ENCODE measurements at places on chromosomes 3 and 15. TPM values are rescaled to one million over a fixed set of nuclear protein-coding genes. Genes with fewer than 3 reads are reported as not detected.
A peak's percentile ranks its signal among the peaks of the same experiment; 100 is the strongest.

Gene USP50
- polyA plus RNA-seq = not detected

DNA sequence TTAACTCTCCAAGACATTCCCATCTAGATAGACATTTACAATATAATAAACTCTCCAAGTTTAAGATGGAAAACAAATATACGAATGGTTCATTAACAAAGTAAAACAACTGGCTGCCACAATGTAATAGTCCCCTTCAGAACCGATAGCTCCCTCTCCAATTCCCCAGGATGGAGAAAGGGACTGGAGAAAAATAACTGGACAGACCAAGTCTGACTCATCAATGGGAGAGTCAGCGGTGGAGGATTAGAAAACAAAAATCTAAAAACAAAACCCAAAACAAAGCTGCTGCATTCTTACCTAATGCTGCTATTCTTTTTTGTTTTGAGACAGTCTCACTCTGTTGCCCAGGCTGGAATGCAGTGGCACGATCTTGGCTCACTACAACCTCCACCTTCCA lies 468.1 kb downstream of the SHQ1 start:
- peaks cover 20% of the 10 kb centered on the region for H3K36me3 ChIP-seq
- no peak for DNase-seq
- no peaks in the 10 kb centered on the region for H3K27me3 ChIP-seq
- H3K4me1 ChIP-seq = peaks cover 23% of the 10 kb centered on the region
- H3K27ac ChIP-seq = no peak overlapping the region

- H3K27me3 ChIP-seq = no peaks in the 10 kb centered on the region
- DNase-seq = no peak
- H3K36me3 ChIP-seq = no peaks in the 10 kb centered on the region
- no peak overlapping the region for H3K4me3 ChIP-seq
Observed at GRCh38 chr3:87979527-87979926, 79.3 kb downstream of the CGGBP1 start.

Gene FEZF2
- not detected for polyA plus RNA-seq

Gene NME9
- 0.17 TPM for polyA plus RNA-seq

DNA sequence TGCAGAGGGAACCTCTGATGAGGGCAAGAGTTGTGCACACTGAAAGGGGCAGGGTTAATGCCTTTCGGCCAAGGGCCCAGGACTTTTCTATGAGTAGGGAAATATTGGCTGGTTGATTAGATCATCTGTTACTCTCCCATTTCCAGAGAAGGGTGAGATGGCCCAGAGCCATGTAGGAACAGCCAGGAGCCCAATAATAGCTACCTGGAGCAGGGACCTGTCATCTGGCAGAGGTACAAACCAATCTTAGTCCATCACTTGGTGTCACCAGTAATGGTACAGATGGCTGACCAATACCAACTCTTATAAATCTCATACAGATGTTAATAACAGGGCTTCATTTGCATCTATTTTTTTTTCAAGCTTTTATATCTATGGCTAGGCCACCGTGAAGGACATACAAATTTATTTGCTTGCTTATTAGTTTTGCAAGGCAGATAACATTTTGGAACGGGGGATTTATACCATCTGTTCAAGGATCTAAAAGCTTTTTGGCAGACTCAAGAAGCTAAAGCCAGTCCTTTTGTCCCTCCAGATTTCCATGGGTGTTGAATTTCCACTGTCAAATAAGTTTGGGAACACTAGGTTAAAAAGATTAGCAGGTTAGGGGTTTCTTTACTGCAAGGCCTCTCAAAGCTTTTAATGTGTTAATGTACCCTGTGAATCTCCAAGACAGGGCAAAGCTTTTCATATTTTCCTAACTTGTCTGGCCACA lies 79.3 kb downstream of the TNIK start:
- no peak overlapping the region for H3K27ac ChIP-seq
- H3K4me3 ChIP-seq = no peak overlapping the region
- no peaks in the 10 kb centered on the region for H3K27me3 ChIP-seq
- no peaks in the 10 kb centered on the region for H3K36me3 ChIP-seq
- no peak for DNase-seq

Gene HES1
- 119 TPM for polyA plus RNA-seq

Gene C2CD4A
- not detected for polyA plus RNA-seq

DNA sequence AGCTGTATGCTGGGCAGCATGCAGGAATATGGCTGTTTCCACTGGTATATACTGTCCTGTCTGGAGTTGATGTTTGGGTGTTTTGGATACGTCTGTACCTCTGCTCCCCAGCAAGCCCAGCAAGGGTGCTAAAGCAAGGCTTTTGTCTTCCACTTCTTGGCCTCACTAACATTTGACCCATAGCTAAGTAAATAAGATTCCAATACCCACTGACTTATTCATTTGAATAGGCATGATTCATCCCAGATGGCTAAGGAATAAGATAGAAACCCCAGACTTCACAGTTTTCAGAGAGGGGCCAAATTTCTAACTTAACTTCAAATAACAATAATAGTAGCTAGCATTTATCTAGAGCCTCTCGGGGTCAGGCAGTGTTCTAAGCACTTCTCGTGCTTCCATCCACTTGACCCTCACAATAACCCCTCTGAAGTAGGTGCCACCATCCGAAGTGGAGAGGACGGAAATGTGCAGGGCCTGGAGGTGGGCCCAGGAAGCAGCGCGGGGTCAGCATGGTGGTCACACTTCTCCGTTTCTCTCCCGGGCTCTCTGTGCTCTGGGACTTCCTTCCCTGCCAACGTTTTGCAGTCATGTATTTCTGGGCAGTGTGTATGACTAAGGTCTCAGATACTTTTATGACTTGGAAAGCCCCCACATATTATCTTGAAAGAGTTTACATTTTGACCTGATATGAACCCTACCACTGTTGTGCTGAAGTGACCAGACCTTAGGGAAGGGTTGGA lies 39.3 kb downstream of the LRRK1 start:
- no peak overlapping the region for H3K4me3 ChIP-seq
- H3K27ac ChIP-seq = no peak overlapping the region
- H3K36me3 ChIP-seq = no peaks in the 10 kb centered on the region
- H3K4me1 ChIP-seq = no peaks in the 10 kb centered on the region
- DNase-seq = no peak

- H3K4me1 ChIP-seq = peaks cover 3% of the 10 kb centered on the region
- H3K27me3 ChIP-seq = no peaks in the 10 kb centered on the region
- H3K27ac ChIP-seq = no peak overlapping the region
- no peak overlapping the region for H3K4me3 ChIP-seq
- DNase-seq = no peak
Observed at GRCh38 chr15:72082176-72082575, 35.8 kb downstream of the MYO9A start.

Gene ARRDC4
- polyA plus RNA-seq = 13.1 TPM

Gene SPINT1
- 12.3 TPM for polyA plus RNA-seq

DNA sequence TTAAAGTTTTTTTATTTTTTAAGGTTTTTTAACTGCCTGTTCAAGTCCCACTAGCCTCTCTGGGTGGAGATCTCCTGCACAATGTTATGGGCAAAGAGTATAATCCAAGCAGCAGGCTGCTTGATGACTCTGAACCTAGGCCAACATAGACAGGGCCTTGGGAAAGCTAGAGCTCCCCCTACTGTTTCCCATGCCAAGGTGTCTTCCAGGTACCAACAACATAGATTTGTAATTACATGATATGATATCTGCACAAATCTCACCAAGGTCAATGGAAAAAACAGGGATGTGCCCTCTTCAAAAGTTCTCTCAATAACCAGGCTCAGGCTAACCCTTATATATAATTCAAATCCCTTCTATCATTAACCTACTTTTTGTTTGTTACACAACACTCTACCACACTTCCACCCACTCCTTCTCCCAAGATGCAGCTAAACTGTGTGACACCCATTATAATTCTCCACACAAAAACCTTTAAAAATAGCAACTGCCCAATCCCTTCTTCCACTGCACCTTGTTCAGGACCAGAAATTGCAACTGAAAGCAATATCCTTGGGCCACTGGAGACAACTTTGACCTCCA lies 43.8 kb downstream of the RBM15B start:
- no peak overlapping the region for H3K27ac ChIP-seq
- H3K4me3 ChIP-seq = no peak overlapping the region
- DNase-seq = peak; percentile 54
- H3K27me3 ChIP-seq = no peaks in the 10 kb centered on the region
- no peaks in the 10 kb centered on the region for H3K4me1 ChIP-seq
- H3K36me3 ChIP-seq = peaks cover 60% of the 10 kb centered on the region

Gene ABHD14A
- polyA plus RNA-seq = 28.8 TPM

- H3K4me1 ChIP-seq = no peaks in the 10 kb centered on the region
- no peaks in the 10 kb centered on the region for H3K27me3 ChIP-seq
- DNase-seq = no peak
- no peak overlapping the region for H3K4me3 ChIP-seq
- no peak overlapping the region for H3K27ac ChIP-seq
Observed at GRCh38 chr15:77858792-77859490, 218.6 kb downstream of the TBC1D2B start.

Gene RGMA
- polyA plus RNA-seq = not detected

DNA sequence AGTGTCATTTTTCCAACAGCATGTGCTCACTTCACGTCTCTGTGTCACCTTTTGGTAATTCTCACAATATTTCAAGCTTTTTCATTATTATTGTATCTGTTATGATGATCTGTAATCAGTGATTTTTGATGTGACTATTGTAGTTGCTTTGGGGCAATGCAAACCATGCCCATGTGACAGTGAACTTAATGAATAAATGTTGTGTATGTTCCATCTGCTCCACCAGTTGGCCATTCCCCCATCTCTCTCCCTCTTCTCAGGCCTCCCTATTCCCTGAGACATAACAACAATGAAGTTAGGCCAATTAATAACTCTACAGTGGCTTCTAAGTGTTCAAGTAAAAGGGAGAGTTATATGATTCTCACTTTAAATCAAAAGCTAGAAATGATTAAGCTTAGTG lies 32.5 kb upstream of the TBC1D23 start:
- no peak overlapping the region for H3K4me3 ChIP-seq
- no peaks in the 10 kb centered on the region for H3K4me1 ChIP-seq
- no peak for DNase-seq
- H3K27ac ChIP-seq = no peak overlapping the region
- no peaks in the 10 kb centered on the region for H3K27me3 ChIP-seq

DNA sequence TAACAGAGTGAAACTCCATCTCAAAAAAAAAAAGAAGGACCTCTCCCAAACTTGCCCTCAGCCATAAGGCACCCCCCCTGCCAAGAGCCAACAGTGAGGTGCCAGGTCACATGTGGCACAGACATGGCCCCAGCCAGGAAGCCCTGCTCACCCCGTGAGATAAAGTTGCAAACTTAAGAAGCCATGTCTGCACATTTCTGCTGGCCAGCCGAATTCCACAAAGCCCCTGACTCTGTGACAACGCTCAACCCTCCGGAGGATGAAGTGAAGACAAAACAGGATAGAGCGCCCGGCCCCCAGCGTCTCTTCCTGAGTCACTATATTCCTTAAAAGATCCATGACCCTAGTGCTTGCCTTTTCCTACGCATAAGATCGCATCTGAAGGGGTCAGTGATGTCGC lies 188.1 kb downstream of the XXYLT1 start:
- no peaks in the 10 kb centered on the region for H3K27me3 ChIP-seq
- H3K27ac ChIP-seq = no peak overlapping the region
- H3K4me1 ChIP-seq = peaks cover 18% of the 10 kb centered on the region
- no peak overlapping the region for H3K4me3 ChIP-seq
- H3K36me3 ChIP-seq = no peaks in the 10 kb centered on the region

GRCh38 chr15:41983621-41984571 lies 11.5 kb upstream of the EHD4 start:
- H3K4me3 ChIP-seq = no peak overlapping the region
- peaks cover 3% of the 10 kb centered on the region for H3K27me3 ChIP-seq

- no peak for DNase-seq
- no peaks in the 10 kb centered on the region for H3K4me1 ChIP-seq
- H3K27me3 ChIP-seq = no peaks in the 10 kb centered on the region
- H3K27ac ChIP-seq = no peak overlapping the region
- no peak overlapping the region for H3K4me3 ChIP-seq
- H3K36me3 ChIP-seq = no peaks in the 10 kb centered on the region
Observed at GRCh38 chr3:109116031-109116430, 1.9 kb downstream of the MORC1 start.

DNA sequence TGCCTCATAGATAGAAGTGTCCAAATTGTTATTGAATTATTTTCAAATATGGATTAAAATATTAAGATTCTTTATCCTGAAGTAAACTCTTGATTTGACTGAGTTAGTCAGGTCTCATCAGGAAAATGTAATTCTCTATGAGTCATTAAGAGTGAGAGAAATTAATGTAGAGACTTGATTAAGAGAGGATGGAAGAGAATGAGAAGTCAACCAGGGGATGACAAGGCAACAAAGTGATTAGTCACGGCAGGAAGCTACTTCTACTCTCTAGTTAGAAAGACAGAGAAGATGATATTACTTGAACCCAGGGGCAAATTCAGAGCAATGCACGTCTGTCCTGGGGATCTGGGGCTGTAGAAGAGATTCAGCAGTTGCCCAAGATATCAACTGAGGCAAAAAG lies 202.5 kb downstream of the LSAMP start:
- H3K27me3 ChIP-seq = no peaks in the 10 kb centered on the region
- H3K27ac ChIP-seq = no peak overlapping the region

Gene SLC9A9
- 8.9 TPM for polyA plus RNA-seq

Gene FETUB
- not detected for polyA plus RNA-seq

- DNase-seq = no peak
- H3K27ac ChIP-seq = no peak overlapping the region
- H3K4me1 ChIP-seq = no peaks in the 10 kb centered on the region
- H3K4me3 ChIP-seq = no peak overlapping the region
- H3K36me3 ChIP-seq = no peaks in the 10 kb centered on the region
- H3K27me3 ChIP-seq = no peaks in the 10 kb centered on the region
Observed at GRCh38 chr3:98501863-98502576, 4.5 kb downstream of the OR5K2 start.

DNA sequence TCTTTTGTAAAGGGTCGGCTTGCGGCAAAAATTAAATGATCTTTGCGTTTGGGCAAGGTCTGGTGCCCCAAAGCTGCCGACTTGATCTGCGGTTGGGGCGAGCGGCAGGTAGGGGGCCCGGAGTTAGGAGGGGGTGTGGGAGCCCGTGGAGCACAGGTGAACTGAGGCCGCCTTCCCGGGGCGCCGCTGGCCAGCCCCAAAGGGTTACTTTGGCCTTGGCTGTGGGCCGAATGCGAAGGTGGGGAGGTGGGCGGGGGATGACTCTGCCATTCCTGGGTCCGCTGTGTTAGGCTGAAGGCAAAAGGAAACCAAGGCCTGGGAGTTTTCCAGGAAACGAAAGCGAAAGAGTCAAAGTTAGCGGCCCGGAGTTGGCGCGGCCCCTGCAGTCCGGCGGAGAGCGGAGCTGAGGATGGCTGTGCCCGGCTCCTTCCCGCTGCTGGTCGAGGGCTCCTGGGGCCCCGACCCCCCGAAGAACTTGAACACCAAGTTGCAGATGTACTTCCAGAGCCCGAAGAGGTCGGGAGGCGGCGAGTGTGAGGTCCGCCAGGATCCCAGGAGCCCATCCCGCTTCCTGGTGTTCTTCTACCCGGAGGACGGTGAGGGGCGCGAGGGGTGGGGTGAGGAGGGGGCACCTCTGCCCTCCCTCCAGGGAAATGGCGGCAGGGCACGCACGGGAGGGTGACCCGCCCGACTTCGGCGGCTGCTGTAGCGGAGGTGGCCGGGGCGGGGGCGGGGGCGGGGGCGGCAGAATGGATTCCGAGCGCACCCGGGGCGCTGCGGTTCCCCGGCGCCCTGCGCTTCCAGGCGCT lies at the start of gene PARP14:
Gene PARP14, plus strand, starts transcription at position 365 of the 809 bp plus-strand sequence. Its CDS starts 45 bp downstream, at position 410.
- no peaks in the 10 kb centered on the region for H3K27me3 ChIP-seq
- peak within 1 kb of the TSS; percentile 82 for H3K4me3 ChIP-seq
- peaks cover 56% of the 10 kb centered on the region for H3K4me1 ChIP-seq
- DNase-seq = peak; percentile 88
- peaks cover 13% of the 10 kb centered on the region for H3K36me3 ChIP-seq

Gene PLSCR5
- not detected for polyA plus RNA-seq

All from B cell (primary cell).